ENCODE measurements at places on chromosomes 4 and X.

DNA sequence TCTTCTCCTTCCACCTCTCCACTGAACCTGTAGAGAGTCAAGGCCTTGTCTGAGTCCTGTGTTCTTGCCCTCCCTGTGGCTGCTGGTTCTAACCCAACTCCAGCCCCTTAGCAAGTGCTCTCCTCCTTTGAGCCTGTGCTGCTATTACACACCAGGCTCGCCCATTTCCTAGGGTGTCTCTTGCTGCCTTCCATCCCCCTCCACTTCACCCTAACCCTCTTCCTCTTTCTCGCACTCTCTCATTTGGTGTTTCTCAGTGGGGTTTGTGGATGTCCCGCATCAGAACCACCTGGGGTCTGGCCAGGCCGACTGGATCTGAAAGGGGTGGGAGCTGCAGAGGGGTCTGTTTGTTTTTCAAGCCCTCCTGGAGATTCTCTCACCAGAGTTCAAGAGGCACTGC lies 156.7 kb downstream of the SPRY1 start:
- ATAC-seq = no peak

DNA sequence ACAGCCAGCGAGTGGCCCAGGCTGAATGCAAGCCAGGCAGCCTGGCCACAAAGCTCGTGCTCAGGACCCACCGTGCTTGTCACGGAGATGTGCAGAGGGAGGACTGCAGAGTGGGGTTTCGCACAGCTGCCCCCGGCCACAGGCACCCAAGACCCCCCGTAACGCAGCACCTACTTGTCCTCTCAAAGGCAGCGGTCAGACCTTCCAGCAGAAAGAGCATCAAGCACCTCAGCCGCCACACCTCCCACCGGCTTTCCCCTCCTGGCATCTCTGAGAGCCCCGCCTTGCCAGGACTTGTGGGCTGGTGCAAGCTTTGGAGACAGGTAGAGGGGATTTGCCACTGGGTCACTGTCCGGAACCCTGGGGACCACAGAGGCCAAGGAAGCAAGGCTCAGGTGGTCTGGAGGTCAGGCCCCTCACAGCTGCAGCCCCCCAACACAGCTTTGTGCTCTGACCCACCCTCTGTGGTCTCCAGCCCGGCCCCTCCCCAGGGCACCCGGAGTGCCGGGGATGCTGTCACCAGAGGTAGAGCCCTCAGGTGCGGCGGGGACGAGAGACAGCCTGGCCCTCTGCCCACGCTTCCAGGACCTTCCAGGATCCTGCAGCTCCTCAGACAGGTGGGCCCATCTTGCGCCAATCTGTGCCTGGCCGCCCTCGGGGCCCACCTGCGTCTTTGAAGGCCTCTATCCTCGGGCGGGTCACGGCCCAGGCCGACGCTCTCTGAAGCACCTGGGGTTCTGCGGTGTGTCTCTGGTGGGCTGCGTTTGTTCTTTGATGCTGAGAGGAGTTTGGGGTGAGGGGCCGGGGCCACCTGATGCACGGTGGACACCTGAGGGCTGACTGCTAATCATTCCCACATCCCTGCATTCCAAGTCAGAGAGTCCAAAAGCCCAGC lies 34.4 kb upstream of the HMX1 start:
- ATAC-seq = no peak

GRCh38 chrX:70553516-70553915 lies 108.9 kb downstream of the DLG3 start:
- ATAC-seq = no peak

DNA sequence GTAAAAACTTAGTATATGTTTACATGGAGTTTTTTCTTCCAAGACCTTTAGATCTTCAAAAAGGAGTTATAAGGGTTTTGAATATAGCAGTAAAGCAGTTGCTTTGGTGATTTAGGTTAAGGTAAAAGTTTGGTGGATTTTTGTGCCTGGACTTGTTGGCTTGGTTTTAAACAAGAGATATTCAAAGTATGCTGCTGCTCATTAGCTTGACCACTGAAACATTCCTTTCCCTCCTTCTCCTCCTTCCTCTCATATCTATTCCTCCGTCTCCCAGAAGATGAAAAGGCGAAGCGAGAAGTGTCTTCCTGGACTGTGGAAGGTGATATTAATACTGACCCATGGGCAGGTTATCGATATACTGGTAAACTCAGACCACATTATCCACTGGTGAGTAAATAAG lies 38.4 kb downstream of the METAP1 start:
- ATAC-seq = no peak

- no peak for ATAC-seq
These were observed 43.1 kb upstream of the AFF2 start for GRCh38 chrX:148457279-148457678.

DNA sequence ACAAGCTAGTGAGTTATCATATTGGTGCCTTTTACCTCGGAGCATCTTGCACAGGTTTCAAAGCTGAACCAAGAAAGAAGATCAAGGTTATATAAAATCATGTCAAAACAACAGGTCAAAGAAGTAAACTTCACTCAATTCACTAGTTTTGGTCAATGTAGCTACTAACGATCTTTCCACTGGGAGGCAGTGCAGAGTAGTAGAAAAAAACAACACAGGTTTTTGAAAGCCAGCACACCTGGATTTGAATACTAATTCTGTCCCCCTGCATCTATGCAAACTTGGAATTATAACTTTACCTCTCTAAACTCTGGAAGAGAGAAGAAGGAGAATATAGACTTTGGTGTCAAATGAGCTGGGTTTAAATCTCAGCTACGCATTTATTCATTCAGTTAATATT lies 266.1 kb downstream of the GRIA3 start:
- no peak for ATAC-seq

- ATAC-seq = no peak
These were observed 123.6 kb downstream of the PCDH18 start for GRCh38 chr4:137408527-137409177.

GRCh38 chr4:117455088-117455487 lies 369.7 kb upstream of the TRAM1L1 start:
- no peak for ATAC-seq

DNA sequence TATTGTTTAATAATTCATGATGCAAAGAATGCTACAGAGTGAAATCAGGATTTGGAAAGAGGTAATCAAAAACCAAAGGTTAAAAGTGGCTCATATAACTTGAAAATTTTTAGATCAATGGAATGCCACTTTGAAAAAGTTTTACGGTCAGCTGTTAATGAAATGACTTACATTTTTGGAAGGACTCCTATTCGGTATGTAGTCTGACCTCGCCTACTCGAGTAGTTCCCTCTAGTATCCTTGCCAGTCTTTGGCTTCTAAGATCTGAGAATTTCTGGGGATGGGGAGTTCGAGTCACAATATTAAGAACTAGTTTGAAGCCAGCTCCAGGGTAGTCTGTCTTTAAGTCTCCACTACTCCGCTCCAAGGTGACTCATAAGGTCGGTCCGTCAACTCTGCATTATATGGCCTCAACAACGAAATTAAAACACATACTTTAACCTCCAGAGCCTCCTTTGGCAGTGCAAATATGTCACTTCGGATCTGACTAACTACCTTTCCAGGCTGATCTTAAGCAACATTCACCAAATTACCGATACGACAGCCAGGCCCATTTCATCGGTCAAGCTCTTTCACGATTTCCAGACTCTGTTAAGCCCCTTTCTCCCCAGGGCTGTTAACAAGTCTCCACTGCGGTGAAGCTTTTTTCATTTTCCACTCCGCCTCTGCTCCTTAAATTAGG lies 733 bp upstream of the NAA15 start:
- peak; percentile 48 for ATAC-seq

DNA sequence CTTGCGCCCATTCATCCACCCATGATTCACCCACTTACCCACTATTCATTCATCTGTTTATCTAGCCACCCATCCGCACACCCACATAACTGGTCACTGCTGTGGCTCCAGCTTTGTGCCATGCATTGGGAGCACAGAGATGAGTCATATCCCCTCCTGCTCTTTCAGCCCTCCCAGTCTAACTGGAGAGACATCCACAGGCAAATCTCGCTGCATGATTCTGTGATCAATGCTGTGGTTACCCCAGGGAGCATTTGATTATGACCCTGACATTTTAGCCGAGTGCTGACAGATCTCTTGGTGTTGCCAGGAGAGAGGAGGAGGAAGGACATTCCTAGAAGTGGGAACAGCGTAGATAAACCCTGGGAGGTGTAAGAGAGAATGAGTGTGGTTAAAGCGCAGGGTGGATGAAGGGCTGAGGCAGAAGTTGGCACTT lies 10.4 kb upstream of the PORCN start:
- peak; percentile 83 for ATAC-seq

DNA sequence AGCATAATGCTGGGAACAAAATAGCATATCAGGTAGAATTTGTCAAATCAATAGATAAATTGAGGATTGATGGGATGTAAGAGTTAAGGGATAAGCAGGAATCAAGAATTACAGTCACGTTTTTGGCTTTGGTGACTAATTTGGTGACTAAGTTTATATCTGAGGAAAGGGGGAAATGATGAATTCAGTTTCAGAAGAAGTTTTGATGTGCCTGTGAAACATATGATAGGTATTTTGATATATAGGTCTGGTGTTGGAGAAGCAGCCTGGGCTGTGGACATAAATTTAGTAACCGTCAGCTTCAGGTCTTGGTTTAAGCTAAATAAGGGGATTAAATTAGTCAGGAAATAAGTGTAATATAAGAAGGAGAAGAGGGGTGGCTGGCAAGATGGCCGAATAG lies 79.0 kb upstream of the EDA2R start:
- no peak for ATAC-seq

- ATAC-seq = no peak
These were observed 169.2 kb upstream of the CPEB2 start for GRCh38 chr4:14833053-14833452.

DNA sequence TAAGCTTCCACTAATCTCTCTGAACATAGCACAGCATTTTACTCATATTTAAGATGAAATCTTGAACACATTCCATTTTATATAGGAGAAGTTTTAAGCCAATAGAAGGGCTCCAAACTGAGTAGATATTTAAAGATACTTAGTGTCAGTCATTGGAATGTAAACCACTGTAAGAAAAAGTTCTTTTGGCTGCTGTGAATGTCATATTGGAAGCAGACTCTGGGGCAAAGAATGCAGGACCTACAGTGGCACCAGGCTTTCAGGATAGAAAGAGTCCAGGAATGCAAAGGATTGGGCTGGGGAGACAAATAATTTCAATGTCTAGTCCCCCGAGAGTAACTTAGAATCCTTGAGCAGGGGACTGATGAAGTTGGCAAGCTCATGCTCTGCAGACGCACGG lies 1047.7 kb downstream of the STIM2 start:
- no peak for ATAC-seq

DNA sequence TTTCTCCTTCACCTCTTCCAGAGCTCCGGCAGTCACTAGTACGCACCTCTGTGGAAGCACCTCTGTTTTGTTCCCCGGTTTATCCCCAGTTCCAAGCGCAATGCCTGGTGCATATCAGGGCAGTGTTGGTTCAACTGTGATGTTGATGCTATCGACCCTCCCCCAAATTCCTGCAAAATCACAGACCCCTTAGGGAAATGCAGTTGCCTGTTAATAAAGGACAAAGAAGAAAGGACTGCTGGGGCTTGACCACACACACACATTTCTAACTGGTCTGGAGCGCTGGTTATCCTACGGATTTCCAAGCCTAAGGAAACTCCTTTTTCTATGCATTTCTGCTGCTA lies 530 bp upstream of the NMU start:
- no peak for ATAC-seq

- ATAC-seq = no peak
These were observed 324.0 kb downstream of the DHRSX start for GRCh38 chrX:2176733-2177132.

GRCh38 chr4:98166025-98166730 lies 22.9 kb upstream of the STPG2 start:
- peak; percentile 97 for ATAC-seq

- no peak for ATAC-seq
These were observed 337.3 kb upstream of the HS3ST1 start for GRCh38 chr4:11765849-11766453.

GRCh38 chr4:91127831-91128230 lies 1000.6 kb downstream of the CCSER1 start:
- ATAC-seq = no peak

DNA sequence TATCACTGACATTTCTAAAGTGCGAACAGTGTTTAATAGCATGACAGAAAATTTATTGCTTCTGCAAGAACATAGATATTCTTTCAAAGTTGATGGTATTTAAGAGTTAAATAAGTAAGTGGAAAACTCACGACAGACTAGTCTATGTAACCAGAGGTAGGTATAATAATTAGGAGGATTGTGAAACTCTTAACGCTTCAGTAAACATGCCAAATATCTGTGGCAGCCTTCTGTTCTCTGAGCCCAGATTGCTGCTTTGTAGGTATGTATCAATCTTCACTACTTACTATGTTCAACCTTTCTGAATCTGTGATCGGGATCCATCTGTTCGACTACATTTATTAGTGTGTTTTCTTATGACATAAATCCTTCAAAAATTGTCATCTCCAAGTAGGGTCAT lies 53.6 kb upstream of the SPANXB1 start:
- no peak for ATAC-seq

DNA sequence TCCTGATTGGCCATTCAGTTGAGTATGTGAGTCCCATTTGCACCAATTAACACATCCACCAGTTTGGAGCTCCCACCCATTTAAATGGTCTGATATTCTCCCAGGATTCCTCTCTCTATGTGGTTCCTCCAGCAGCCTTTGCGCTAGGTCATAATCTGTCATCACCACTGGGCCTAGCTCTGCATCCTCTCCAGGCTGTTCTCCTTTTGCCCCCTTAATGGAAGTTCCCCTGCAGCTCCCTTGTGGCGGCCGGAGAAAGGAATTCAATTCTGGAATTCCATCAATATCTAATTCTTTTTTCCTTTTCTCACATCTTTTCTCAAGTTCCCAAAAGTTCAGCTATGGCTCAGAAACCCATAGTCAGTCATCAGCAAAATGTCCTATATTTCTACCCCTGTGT lies 2184.4 kb upstream of the AGA start:
- ATAC-seq = no peak

- ATAC-seq = no peak
These were observed 1279.7 kb upstream of the ADGRL3 start for GRCh38 chr4:59920416-59920815.

- peak; percentile 41 for ATAC-seq
These were observed 330.2 kb downstream of the HS3ST1 start for GRCh38 chr4:11098461-11098860.

- ATAC-seq = no peak
These were observed 42.1 kb downstream of the HHIP start for GRCh38 chr4:144688035-144688569.

- ATAC-seq = no peak
These were observed 68.7 kb upstream of the PRDX4 start for GRCh38 chrX:23598575-23598974.

DNA sequence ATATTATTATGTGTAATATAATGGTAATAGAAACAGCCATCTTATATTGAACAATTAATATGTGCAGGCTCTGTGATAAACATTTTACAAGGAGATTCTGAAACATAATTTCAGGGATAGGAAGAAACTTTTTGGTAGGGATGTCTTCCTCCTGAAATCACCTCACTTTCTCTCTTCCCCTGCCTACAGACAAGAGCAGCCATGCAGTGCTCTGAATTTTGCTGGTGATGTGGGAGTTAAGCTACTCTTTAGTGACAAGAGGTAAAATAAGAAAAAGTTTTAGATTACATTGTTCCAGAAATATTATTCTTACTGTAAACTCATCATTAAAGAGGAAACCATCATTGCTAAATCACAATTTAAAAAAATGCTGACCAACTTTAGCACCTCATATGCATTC lies 36.1 kb downstream of the LARP7 start:
- ATAC-seq = no peak

GRCh38 chr4:55340266-55340665 lies 5.8 kb upstream of the SRD5A3 start:
- peak; percentile 25 for ATAC-seq

GRCh38 chr4:127211650-127212560 lies 420.9 kb upstream of the INTU start:
- ATAC-seq = no peak

GRCh38 chrX:68820476-68821110 lies 8.2 kb upstream of the EFNB1 start:
- no peak for ATAC-seq

GRCh38 chr4:151304226-151304625 lies 21.2 kb downstream of the SH3D19 start:
- ATAC-seq = no peak
